ENCODE measurements at places on chromosomes 1 and 21. TPM values are rescaled to one million over a fixed set of nuclear protein-coding genes. Genes with fewer than 3 reads are reported as not detected.
A peak's percentile ranks its signal among the peaks of the same experiment; 100 is the strongest.

GRCh38 chr1:158248118-158248517, 6.1 kb upstream of the CD1A start:
- no peak for DNase-seq

DNA sequence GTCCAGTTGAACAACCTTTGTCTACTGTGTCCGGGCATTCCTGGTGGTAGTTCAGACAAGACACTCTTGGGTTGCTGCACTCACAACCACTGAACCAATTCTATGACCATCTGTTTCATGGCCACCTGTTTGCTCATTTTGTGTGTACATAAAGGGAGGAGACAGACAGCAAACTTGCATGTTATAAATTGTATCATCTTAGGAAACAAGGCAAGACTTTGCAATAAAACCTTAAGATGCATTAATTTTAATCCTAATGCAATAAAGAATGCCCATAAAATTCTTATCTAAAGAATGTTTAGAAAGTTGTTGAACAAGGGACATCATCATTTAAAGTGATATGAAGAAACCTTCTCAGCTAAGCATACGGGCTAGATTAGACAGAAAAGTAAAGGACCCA, 34.8 kb downstream of the ADAM30 start:
- no peak for DNase-seq

- no peak for DNase-seq
Observed at GRCh38 chr1:6427441-6428390, 3.1 kb downstream of the ESPN start.

DNA sequence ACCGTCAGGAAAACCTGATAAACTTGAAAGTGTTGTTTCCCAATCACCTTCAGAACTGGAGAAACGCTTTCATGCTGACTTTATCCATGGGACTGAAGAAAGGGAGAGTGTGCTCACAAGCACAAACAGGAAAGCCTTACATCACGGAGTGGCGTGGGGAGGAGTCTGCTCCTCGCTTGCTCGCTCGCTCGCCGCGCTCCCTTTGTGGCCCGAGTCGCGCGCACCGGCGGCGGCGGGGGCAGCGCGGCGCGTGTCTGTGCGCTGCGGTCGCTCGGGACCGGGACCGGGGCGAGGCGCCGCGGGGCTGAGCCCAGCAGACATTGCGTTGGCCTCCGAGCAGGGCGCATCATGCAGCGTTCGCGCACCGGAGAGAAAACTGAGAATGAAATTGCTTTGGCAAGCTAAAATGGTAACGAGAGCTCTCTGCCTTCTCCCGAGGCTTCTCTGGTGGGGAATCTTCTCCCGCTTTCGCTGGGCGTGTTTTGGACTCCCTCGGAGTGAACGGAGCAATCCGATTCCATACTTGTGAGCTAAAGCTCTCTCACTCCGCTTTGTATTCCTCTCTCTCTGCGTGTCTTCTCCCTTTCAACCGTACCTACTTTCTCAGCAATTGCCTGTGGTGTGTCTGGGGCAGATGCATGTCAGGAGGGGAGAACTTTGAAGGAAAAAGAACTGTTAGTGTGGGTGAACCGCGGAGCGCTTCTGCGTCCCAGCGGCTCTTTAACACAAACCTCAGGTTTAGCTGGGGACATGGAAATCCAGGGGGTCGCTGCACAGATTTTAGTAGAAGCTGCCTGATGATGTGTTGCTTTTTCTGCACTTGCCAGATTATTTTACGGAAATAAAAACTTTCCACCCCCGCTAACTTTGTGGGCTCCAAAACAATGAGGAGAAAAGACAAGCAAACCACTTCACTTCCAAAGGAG, at the start of gene RGL1:
RGL1 (plus strand) TSS at position 205 of the 926 bp plus-strand sequence; CDS start at position 383, 178 bp downstream.
- peak; percentile 43 for DNase-seq

DNA sequence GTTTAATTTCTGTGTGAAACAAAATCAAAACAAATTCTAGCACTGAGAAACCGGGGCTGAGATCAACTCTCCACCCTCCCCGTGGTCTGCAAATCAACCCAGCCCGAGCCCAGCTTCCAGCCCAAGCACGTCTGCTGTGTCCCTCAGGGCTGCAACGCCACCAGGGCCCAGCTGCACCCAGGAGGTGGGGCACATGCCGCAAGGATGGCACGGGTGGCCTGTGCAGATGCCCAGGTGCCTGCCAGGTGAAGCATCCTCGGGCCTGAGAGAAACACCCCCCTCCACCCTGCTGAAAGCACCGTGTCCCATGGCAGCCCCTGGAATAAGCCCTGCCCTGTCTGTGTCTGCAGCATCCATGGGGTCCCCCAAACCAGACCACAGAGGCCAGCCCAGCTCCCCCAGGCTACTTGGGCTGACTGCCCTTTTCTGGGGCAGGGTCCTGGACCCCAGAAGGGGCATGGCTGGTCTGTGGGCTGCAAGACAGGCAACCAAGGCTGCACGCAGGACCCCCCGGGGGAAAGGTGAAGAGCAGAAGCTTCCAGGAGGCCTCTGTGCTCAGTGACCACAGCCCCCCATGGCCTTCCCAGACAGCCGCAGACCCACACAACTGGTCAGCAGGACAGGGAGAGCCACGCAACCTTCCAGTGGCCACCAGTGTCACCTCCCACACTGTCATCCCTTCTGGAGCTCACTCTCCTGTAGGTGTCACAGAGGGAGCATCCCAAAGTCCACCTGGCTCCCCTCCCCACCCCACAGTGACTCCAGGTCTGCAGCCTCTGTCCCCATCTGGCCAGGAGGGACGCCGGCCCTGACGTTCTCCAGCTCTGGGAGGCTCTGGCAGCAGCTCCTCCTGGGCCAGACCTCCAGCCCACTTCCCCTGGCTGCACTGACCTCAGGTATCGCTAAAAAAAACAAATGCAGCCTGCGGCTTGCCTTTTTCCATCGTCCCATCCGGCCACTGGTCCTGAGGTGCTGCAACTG, 7.7 kb downstream of the WNT9A start:
- no peak for DNase-seq

DNA sequence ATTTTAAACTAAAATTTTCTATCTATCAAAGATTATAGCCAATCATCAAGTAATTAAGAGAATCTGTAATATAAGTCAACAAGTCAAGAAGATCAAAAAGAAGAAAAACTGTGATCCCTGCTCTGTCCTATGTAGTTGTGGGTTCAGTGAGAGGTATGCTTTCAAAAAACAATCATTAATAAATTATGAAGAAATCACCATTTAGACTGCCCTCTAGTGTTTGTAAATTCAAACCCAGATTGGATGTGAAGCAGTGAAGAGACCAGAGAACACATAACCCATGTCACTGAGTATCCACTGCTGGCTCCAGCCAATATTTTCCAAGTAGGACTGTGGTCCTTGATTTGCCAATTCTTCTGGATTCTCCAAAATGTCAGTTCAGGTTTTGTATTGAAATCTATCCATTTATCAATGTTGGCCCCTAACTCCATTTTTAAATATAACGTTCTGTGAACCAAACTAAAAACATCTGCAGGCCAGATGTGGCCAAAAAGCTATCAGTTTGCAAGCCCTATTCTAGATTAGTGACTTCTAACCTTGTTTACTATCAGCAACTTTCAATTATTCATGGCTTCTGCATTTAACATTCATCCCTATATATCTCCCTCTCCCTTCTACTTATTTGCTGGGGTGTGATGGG, 467.5 kb upstream of the CXADR start:
- no peak for DNase-seq

- DNase-seq: no peak
Observed at GRCh38 chr1:225711236-225711937, 58.5 kb upstream of the ENAH start.

GRCh38 chr1:61301824-61302657, 219.7 kb downstream of the NFIA start:
- DNase-seq: no peak

- peak; percentile 64 for DNase-seq
Observed at GRCh38 chr1:165144757-165145397, 211.6 kb downstream of the LMX1A start.

- peak; percentile 26 for DNase-seq
Observed at GRCh38 chr1:12539705-12540579, 78.1 kb downstream of the DHRS3 start.

GRCh38 chr1:42034426-42034825, 115.7 kb upstream of the HIVEP3 start:
- no peak for DNase-seq

DNA sequence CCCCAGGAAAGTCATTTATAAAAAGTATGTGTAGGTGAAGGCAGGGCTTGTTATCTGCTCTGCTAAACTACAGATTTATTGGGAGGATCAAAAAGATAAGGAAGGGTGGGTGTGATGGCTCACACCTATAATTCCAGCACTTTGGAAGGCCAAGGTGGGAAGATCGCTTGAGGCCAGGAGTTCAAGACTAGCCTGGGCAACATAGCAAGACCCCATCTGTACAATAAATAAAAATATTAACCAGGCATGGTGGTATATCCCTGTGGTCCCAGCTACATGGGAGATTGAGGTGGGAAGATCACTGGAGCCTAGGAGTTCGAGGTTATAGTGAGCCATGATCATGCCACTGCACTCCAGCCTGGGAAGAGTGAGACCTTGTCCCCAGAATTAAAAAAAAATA, 86.4 kb downstream of the NENF start:
- no peak for DNase-seq

The SUSD4 gene
- total RNA-seq: 0.56 TPM

DNA sequence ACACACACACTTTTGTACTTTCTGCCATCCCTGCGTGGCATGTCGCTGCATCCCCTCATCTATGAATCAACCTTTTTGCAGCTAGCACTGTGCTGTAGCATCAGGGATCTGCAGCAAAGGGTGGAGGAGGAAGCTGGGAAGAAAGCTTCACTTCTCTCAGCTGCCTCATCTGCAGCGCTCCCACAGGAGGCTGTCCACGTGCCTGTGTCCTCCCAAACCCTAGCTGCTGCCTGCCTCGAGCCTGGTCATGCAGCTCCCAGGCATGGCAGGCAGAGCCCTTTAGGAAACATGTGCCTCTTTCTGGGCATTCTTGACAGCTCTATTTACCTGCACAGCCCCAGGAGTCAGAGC, 262.1 kb upstream of the SGIP1 start:
- DNase-seq: no peak

The MARK1 gene
- total RNA-seq: 14.6 TPM

The HMGCS2 gene
- total RNA-seq: not detected

DNA sequence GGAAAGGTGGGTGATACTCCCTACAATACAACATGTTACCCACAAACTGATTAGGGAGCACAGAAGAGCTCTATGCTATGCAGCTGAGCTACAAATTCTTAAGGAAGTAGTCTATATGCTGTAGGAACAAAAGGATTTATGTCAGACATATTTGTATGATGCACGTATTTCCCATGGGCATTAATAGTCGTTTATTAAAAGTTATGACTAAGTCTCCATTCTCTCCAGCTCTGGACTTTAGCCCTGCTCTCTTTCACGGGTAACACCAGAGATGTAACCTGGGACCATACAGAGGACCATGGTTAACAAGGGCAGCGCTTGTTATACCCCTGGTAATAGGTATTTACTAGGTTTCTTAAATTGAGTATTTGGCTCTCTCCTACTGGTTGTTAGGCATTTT, 168.2 kb upstream of the C1orf105 start:
- no peak for DNase-seq

The PAQR7 gene
- total RNA-seq: 13.3 TPM

- DNase-seq: no peak
Observed at GRCh38 chr21:27406300-27407009, 439.6 kb upstream of the ADAMTS5 start.

- DNase-seq: no peak
Observed at GRCh38 chr1:20847611-20848080, 60.5 kb upstream of the HP1BP3 start.

DNA sequence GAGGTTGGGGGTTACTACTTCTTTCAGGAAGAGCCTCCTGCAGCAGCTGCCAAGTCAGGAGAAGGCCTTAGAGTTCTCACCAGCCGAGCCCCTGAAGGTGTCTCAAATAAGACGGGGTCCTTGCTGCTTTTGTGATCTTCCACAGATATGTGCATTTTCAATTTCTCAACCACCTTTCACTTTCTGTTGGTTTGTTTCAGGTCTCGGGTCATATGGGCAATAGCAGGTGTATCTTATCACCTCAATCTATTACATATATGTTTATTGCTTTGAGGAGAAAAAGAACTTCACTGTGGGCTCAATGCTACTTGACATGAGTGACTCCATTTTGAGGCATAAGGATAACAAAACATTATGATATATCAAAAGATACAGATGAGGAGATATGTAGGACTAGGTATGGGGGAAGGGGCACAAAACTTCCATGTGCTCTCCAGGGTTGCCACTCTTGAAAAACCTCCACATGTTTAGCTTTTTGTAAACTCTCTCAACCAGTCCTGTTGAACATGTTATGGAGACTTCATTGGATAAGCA, 1171.4 kb upstream of the ADGRL2 start:
- no peak for DNase-seq

The LCE2B gene
- total RNA-seq: not detected

The CHRNB2 gene
- 8.7 TPM for total RNA-seq

The TXNIP gene
- total RNA-seq: 90.8 TPM

GRCh38 chr1:18575620-18576019, 55.0 kb upstream of the PAX7 start:
- peak; percentile 81 for DNase-seq

- DNase-seq: no peak
Observed at GRCh38 chr1:114270282-114270681, 116.6 kb upstream of the SYT6 start.

DNA sequence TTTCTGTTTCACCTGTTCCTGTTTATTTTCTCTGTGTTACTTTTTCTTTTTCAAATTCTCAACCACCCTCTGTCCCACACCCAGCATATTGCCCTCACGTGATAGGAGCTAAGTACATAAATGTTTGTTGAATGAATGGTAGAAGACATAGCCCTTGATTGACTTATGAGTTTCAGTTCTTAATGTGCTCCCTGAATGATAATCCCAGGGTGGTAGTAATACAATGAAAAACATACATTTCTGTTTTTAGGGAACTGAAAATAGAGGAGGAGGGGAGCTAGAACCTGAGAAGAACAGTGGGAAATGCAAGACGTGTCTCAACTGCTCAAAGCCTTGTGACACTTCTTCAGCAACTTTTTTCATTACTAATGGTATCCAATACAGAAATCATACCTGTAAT, 147.1 kb downstream of the SPATA46 start:
- no peak for DNase-seq

GRCh38 chr21:28827422-28827821, 165.3 kb downstream of the LTN1 start:
- DNase-seq: no peak

DNA sequence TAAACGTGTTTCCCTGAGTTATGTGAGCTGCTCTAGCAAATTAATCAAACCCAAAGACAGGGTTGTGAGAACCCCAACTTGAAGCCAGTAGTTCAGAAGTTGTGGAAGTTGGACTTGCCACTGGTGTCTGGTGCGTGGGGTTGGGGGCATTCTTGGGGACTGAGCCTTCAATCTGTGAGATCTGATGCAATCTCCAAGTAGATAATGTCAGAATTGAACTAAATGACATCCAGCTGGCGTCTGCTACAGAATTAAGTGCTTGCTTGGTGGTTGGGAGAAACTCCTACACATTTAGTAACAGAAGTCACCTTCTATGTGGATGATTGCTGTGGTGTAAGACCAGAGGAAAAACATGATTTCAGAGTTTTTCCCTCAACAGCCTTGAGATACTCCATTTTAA, 207.4 kb downstream of the FGGY start:
- no peak for DNase-seq

DNA sequence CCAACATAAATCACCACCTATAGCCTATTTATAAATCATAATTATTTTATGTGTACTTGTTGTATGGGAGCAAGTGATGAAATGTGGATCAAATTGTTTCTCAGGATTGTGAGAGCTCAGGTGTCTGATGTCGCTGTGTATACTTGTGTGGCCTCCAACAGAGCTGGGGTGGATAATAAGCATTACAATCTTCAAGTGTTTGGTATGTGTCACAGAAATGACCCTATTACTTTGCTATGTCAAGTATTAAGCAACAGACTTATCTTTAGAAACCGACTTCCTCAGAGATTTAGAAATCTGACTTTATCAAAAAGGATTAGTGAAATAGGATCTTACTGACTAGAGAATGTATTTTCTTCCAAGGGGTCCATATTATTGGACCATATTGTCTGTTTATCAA, 280.9 kb downstream of the TPR start:
- DNase-seq: no peak

The SPRR1A gene
- not detected for total RNA-seq
